Adrenal gland (tissue), 19 donors: ENCODE measurements at places on chromosomes 7 and 10. TPM values are rescaled to one million over a fixed set of nuclear protein-coding genes. Genes with fewer than 3 reads are reported as not detected.

DNA sequence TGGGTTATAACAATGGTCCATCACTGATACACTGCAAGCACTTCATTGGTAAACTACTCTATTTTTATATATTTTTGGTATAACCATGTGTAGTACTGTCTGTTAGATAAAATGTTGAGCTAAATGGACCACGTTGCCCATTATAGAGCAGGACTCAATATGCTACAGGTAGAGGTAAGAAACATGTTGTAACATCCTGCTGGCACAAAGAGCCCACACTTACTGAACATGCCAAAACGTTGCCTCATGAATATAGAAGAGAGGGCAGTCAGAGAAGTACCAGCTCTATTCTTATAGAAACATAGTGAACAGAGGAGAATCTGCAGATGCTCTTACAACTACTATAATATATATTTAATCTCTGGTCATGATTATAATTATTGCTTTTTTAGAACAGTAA, 18.4 kb upstream of the MET start:
- no peak for DNase-seq

GRCh38 chr10:79434821-79435251, 10.6 kb downstream of the ZCCHC24 start:
- no peak for DNase-seq

GRCh38 chr7:31688996-31689395, 2.0 kb downstream of the PPP1R17 start:
- no peak for DNase-seq

- DNase-seq: no peak
These were observed 498.1 kb downstream of the KIF20B start for GRCh38 chr10:90199513-90199912.

- no peak for DNase-seq
These were observed 372.2 kb downstream of the PHTF2 start for GRCh38 chr7:78170815-78171214.

DNA sequence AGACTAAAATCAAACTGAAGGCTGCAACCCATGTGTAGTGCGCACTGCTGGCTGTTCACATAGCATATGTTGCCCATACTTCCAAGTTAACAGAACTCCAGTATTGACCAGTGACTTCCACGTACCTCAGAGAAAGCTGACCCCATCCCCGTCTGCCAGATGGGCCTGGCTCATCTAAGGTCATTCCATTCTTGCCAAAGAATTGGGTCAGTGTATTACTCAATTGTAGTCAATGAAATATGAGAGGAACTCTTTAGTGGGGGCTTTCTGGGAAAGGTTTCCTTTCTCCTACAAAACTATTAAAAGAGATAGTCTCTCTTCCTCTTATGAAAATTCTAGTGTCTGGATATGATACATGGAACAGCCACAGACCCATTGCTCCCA, 238.6 kb downstream of the COBL start:
- no peak for DNase-seq

DNA sequence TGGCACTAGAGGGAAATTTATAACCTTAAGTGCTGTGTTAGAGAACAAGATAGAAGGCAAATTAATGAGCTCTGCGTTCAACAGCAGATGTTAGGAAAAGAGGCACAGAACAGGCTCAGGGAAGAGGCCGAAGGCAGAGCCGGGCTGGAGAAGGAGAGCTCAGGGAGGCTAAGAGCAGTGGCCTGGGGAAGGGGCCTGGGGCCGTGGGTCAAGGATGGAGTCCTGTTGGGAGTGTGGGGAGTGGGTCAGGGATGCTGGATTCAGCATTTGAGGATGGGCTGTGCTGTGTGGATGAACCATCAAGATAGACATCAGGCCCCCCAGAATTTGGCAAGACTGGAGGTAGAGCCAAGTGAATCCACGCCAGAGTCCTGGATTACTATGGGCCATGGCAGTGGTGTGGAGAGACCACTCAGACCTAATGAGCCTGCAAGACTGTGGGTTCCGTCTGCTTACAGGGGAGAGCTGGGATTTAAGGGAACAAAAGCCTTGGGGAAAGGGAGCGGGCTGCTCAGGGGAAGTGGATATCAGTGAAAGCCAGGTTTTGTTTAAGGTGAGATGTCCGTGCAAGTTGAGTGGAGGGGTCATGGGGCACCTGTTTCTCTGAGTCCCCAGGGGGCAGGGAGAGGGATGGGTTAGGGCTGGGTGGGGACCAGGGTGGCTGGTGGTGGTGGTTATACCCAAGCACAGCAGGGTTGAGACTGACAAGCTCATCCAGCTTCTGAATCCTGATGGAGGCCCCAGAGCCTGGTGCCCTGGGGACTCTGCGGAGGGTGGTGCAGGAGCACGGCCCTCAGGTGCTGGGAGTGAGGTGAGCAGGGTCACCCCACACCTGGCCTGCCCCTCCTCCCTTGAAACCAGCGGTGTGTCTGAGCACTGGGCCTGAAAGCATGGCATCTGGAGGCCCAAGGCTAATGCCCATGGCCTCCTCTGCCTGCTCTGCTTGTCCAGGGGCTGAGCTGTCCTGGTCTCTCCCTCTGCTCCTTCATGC, 101.7 kb downstream of the BMS1 start:
- peak; percentile 33 for DNase-seq

DNA sequence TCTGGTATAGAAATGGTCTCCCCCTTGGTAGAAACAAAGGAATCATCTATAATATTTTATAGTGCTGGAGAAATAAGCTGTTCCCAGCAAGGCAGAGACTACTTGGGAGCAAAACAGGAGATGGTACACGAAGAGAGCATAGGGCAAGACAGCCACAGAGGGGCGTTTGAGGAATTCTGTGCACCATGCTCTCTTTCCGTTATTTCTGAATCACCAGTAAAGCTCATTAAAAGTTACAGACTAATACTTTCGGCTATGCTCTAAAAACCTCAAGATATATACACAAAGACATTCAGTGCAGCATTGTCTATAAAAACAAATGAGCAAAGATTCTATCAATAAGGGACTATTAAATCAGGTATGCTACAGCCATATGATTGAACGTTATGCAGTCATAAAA, 68.5 kb upstream of the FHIP2A start:
- DNase-seq: no peak

DNA sequence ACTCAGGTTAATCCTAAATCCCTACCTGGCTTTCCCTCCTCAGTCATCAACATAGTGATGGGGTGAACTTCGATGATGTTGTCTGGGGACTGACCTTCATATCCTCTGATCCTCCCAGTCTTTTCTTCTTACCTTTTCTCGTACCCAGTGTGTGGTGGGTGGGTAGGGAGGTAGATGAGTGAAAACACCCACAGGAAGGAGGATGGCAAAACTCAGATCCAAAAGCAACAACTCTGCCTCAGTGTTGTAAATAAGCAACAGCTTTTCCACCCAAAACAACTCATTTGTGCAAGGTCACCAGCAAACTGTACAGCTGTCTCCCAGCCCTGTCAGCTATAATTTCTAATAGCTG, 38.6 kb downstream of the VOPP1 start:
- no peak for DNase-seq

EN2 gene
- 0.13 TPM for polyA plus RNA-seq

ZYX gene
- polyA plus RNA-seq: 34.8 TPM

IFIT1B gene
- polyA plus RNA-seq: not detected

PAPSS2 gene
- 463 TPM for polyA plus RNA-seq
